ENCODE measurements at places on chromosomes 12 and 14. TPM values are rescaled to one million over a fixed set of nuclear protein-coding genes. Genes with fewer than 3 reads are reported as not detected.

The NTS gene
- total RNA-seq: 12.2 TPM

The PLBD1 gene
- total RNA-seq: 0.94 TPM

The OR6C2 gene
- total RNA-seq: not detected

The P2RX2 gene
- total RNA-seq: not detected
